ENCODE measurements at places on chromosomes 3 and 15. TPM values are rescaled to one million over a fixed set of nuclear protein-coding genes. Genes with fewer than 3 reads are reported as not detected.

ECE2 gene
- not detected for polyA plus RNA-seq

ERC2 gene
- 0.08 TPM for polyA plus RNA-seq

GREM1 gene
- 0.07 TPM for polyA plus RNA-seq

NAALADL2 gene
- not detected for polyA plus RNA-seq

GUCA1C gene
- 0.43 TPM for polyA plus RNA-seq

ALPK3 gene
- polyA plus RNA-seq = 0.02 TPM

All from foreskin keratinocyte (primary cell).